Stimulated activated CD8-positive, alpha-beta memory T cell treated with anti-CD3 and anti-CD28 coated beads, Interleukin-7, amount 100 ng/mL, for 1 hour (primary cell): ENCODE measurements at places on chromosomes 4 and X.

- no peak for DNase-seq
Measured at GRCh38 chr4:8820178-8821102, 51.2 kb downstream of the HMX1 start.

GRCh38 chr4:71322425-71322824 is 16.4 kb upstream of the SLC4A4 start:
- DNase-seq, result no peak

- DNase-seq, result no peak
Measured at GRCh38 chr4:170110285-170110672, 20.5 kb upstream of the AADAT start.

DNA sequence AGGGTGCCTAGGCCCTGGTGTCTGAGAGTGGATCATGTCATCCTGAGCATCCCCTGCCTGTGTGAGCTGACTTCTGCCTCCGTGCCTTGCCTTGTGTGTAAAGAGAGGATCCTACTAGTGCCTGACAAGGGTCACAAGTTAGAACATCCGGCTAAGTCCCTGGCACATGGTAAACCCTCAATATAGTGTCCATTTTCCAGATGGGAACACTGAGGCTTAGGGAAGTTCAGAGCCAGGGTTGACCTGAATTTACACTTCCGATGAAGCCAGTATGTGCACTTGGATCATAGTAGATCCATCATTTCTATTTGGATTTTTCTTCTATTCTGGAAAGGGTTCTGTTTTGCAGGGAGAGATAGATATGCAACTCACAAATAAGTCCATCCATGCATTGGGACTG is 12.5 kb upstream of the PSAPL1 start:
- DNase-seq, result no peak

GRCh38 chr4:154435895-154436294 is 55.7 kb downstream of the DCHS2 start:
- DNase-seq, result no peak

GRCh38 chr4:54169176-54169575 is 59.9 kb upstream of the PDGFRA start:
- no peak for DNase-seq

GRCh38 chrX:13078739-13079444 is 34.5 kb upstream of the FAM9C start:
- no peak for DNase-seq

DNA sequence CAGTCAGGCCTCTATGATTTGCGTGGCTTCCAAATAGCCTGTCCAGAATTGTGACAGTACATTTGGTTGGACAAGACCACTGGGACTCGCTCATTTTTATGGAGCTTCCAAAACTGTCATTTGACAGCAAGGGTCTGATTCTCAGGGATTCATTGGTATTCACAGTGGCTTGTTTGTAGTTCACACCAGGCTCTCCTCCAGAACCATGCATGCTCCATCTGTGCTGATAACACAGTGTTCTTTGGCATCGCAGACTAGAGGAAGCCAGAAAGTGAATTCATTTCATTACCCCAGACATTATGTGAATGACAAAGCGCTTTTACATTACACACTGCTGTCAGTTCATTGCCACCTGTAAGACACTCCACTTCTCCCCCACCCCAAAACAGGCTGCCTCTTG is 208.3 kb downstream of the ARHGAP10 start:
- DNase-seq, result no peak

GRCh38 chrX:3527166-3527565 is 180.7 kb upstream of the MXRA5 start:
- DNase-seq, result no peak

DNA sequence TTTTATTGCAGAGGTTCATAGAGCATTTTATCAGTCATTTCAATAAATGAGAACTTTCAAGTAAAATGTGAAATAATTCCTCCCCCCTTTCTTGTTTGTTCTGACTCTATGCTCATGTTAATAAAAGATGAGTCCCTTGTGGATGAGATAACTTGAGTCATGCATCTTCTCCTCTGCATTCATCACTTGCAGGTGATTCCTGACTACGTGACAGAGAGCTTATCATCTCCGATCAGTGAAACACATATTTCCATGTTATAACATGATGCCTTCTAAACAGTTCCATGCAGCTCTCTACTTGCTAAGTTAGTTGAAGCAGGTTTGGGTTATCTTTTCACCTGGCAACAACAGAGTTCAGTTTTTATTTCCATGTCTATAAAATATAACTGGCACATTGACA is 160.1 kb upstream of the ANKRD50 start:
- DNase-seq, result no peak

DNA sequence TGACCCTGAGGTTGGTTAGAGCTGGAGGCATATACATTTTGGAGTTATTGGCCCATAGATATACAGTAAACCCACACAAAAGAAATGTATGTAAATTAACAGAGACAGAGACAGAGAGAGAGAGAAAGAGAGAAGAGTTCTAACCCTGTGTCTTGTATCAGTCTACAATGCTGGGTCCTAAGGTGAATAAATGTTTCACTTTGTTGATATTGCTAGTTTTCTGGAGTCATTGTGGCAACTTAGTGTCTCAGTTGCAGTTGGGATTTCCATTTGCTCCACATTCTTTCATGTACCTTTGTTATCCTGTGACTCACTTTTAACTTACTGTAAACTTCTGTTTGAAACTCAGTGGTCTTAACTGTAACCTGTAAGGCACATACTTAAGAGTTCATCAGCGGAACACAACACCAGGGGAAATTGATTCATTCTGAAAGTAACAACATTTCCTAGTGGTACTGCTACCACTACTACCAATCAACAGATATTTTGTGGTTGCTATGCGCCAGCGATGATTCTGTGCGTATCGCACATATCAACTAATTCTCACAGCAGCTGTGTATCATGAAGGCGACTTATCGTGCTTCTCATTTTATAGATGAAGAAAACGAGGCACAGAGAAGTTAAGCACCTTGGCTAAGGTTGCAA is 38.5 kb upstream of the ETDA start:
- no peak for DNase-seq

DNA sequence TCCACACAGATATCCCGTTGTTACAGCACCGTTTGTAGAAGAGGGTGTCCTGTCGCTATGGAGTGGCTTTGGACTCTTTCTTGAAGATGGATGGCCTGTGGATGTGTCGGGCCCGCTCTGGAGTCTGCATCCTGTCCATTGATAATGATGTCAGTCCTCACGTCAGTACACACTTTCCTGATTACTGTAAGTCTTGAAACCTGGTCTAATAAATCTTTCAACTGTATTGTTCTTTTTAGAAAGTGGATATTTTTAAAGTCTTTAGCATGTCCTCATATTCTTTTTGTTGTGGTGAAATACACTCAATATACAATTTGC is 14.9 kb downstream of the MSANTD1 start:
- no peak for DNase-seq

DNA sequence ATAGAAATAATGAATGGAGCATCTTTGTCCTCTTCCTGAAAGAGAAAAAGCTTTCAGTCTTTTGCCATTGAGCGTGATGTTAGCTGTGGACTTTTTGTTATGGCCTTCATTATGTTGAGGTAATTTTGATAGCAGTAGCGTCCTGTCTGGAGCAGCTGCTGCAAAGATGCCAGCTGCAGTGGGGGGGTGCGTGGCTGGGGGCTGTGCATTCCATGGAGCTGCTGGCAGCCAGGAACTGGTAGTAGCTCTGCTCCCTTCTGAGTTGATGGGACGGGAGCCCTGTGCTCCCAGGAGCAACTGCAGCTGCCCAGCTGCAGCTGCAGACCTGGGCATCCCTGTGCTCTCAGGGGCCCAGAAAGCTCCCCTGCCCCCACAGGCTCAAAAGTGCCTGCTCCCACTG is 50.4 kb downstream of the CCDC160 start:
- no peak for DNase-seq

GRCh38 chr4:72991873-72992272 is 77.6 kb downstream of the COX18 start:
- no peak for DNase-seq

DNA sequence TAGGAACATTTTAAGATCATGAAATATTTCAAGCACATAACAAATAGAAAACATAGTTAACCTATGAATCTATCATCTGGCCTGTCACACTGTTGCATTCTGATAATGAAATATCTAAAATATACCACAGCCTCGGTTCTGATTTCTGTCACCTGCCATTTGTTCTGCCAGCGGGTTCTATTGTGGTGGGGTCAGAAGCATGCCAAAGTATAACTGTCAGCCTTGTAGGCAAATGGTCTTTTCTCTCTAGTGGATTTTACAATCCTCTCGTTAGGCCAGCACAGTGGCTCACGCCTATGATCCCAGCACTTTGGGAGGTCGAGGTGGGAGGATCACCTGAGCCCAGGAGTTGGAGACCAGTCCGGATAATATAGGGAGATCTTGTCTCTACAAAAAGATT is 47.9 kb downstream of the HTRA3 start:
- no peak for DNase-seq

DNA sequence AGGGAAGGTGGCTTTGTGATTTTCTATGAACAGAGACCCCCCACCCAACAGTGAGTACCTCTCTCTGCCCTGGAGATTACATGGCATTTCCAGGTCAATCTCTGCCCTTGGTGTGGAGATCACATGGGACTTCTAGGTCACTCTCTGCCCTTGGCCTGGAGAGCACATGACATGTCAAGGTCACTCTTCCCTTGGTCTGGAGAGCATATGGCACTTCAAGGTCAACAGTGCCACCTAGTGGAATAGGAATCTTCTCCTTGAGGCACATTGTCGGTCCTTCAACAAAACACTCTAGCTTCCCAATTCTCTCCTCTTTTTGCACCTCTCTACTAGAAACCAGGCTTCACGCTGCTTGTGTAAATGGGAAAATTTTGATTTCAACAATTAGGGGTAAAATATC is 66.2 kb upstream of the TACR3 start:
- DNase-seq, result no peak

DNA sequence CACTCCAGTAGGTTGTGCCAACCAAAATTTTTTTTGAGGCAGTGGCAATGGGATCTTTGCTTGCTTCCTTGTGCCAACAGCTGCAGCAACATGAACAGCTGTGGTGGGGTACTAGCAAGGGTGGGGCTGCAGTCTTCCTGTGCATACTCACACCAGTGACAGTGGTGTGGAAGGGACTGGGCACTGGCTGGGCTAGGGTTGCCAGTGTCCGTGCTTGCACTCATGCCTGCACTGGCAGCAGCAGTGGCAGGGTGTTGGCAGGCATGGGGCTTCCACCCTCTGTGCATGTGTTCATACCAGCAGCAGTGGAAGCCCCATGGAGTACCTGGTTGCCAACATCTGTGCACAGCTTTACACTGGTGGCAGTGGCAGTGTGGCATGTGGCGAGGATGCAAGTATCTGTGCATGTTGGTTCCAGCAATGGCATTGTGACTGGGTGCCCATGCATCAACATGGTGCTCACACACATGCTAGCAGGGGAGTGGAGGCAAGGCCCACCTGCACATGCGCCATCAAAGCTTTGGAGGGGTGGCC is 1312.6 kb downstream of the PCDH18 start:
- DNase-seq, result no peak

GRCh38 chr4:53702334-53703266 is 111.3 kb upstream of the LNX1 start:
- DNase-seq, result no peak

- no peak for DNase-seq
Measured at GRCh38 chr4:176309046-176309445, 10.7 kb upstream of the SPCS3 start.
